Endodermal cell (in vitro differentiated cells): ENCODE measurements at places on chromosomes 2 and 18.

- no peak within 1 kb of the TSS for H3K27ac ChIP-seq
- DNase-seq: no peak
- H3K27me3 ChIP-seq: no peaks in the 10 kb centered on the region
- H3K4me3 ChIP-seq: no peak within 1 kb of the TSS
- no peaks in the 10 kb centered on the region for H3K4me1 ChIP-seq
Measured at GRCh38 chr2:240895656-240896388, at the start of gene MAB21L4. TSS of gene MAB21L4 (minus strand) at chr2:240896156. CDS start at chr2:240895997, 159 bp downstream.

GRCh38 chr18:9855681-9856080 is 30.1 kb upstream of the TXNDC2 start:
- no peak overlapping the region for H3K4me3 ChIP-seq
- H3K36me3 ChIP-seq: no peaks in the 10 kb centered on the region
- no peaks in the 10 kb centered on the region for H3K27me3 ChIP-seq
- H3K27ac ChIP-seq: no peak overlapping the region

DNA sequence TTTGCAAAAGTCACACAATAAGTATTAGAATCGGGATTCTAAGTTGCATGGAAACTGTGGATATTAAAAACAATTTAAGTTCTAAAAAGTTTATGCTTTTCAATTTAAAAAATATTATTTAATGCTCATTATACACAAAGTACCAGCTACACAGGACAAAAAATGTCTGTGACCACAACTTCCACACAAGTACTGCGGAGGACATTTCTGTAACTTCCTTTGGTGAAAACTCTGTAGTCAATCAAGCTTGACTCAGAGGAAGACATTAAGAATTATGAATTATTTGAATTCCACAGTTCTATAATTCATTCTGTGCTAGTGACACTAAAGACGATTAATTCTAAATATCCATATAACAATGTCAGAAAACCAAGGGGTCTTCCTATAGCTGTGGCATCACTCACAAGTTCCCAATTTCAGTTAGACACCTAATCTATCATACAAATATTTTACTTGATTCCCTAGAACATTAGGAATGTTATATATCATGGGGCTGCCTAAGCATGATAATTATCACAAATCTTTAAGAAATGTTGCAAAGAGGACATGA is 120.5 kb downstream of the AFF3 start:
- H3K27me3 ChIP-seq: peaks cover 7% of the 10 kb centered on the region
- H3K36me3 ChIP-seq: no peaks in the 10 kb centered on the region
- no peaks in the 10 kb centered on the region for H3K4me1 ChIP-seq

DNA sequence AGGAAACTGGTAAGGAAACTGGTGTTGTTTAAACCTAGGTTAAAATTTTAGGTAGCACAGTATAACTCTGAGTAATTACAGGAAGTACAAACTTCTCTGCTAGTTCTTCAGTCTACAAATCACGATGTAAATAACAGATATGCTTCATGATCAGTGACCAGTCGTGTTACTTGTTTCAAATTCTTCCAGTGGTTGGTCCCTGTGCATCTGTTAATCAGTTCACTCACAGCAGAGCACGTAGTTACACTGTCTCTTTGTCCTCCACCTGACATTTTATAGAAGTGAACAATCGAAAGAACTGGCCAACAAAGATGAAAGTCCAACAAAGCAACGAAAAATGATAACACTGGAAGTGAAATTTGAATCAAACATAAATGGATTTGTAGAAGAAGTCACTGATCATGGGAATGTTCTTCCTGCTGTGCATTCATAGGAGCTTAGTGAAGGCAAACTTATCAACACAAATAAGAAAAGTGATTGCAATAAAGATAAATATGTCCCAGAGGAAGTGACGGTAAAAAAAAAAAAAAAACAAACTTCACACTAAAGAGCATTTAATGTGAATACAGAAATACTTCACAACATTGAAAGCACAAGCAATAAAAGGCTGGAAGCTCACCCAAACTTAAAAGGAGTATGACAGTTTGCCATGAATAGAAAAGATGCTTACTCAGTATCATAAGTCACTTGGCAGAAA is 7.0 kb downstream of the EIF2AK2 start:
- DNase-seq: no peak
- no peak overlapping the region for H3K4me3 ChIP-seq
- H3K27ac ChIP-seq: no peak overlapping the region
- H3K4me1 ChIP-seq: no peaks in the 10 kb centered on the region
- no peaks in the 10 kb centered on the region for H3K27me3 ChIP-seq

- no peak overlapping the region for H3K4me3 ChIP-seq
- DNase-seq: no peak
- H3K4me1 ChIP-seq: no peaks in the 10 kb centered on the region
- no peak overlapping the region for H3K27ac ChIP-seq
Measured at GRCh38 chr2:171491292-171491691, 31.0 kb upstream of the CYBRD1 start.

GRCh38 chr2:21047141-21048009 is 3.5 kb upstream of the APOB start:
- H3K4me1 ChIP-seq: peaks cover 3% of the 10 kb centered on the region
- no peaks in the 10 kb centered on the region for H3K36me3 ChIP-seq
- no peak overlapping the region for H3K4me3 ChIP-seq
- no peak overlapping the region for H3K27ac ChIP-seq
- peaks cover 30% of the 10 kb centered on the region for H3K27me3 ChIP-seq
- no peak for DNase-seq
